ENCODE measurements at places on chromosomes 11 and 22. TPM values are rescaled to one million over a fixed set of nuclear protein-coding genes. Genes with fewer than 3 reads are reported as not detected.

The SCN4B gene
- total RNA-seq = not detected

The TRIM66 gene
- 4.5 TPM for total RNA-seq

The TMEM191C gene
- total RNA-seq = not detected

The NLRX1 gene
- total RNA-seq = 11.9 TPM

The TTC17 gene
- 27.8 TPM for total RNA-seq
